ENCODE measurements at places on chromosomes 13 and 19.
A peak's percentile ranks its signal among the peaks of the same experiment; 100 is the strongest.

DNA sequence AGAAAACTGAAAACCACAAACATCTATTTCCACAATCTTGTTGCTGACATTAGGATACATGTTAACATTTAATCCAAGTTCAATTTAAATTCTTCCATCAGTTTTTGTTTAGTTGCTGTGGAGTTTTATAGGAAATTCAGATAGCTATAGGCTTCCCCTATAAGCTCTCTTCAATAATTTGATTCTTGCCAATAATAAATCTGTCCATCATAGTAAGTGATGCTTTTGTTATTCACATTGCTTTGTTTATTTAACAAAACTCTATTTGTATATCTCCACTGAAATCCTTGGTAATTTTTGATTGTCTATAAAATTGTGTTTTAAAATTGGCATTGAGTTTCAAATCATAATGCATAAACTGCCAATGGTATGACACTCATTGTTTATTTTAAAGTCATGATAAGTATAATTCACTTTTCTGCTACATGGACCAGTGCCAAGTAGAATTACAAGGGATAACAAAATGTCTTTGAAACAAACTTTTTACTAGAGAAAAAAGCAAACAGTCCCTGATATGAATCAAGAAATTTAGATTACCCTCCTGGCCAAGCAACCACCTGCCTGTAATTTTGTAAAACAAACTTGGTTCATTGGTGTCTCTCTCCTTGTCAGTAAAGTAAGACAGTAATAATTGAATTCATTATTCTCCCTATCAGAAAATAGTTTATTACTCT is 577.3 kb upstream of the GPC6 start:
- no peak for DNase-seq

- DNase-seq, result no peak
Measured at GRCh38 chr13:29918845-29919244, 68.4 kb upstream of the UBL3 start.

DNA sequence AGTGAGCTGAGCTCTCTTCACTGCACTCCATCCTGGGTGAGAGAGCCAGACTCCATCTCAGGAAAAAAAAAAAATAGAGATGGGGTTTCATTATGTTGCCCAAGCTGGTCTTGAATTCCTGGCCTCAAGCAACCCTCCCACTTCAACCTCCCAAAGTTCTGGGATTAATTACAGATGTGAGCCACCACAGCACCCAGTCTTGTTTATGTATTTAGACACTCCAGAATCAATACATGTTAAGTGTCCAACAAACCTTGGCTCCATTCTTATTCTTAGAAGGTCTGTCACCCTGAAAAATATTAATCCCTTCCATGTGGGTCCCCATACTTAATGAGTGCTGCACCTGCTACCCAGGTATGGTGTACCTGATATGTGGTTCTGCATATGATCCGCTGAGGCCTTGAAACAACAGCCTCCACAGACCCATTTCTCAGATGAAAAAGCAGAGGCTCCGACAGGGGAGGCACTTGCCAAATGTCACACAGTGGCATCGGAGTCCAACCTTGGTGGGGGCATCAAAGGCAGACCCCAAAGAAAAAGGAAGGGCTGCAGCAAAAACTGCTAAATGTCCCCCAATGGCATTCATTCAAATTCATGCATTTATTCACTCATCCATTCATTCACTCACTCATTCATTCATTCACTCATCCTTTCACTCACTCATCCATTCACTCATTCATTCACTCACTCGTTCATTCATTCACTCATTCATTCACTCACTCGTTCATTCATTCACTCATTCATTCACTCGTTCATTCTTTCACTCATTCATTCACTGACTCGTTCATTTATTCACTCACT is 16.7 kb downstream of the TICAM1 start:
- DNase-seq, result no peak

DNA sequence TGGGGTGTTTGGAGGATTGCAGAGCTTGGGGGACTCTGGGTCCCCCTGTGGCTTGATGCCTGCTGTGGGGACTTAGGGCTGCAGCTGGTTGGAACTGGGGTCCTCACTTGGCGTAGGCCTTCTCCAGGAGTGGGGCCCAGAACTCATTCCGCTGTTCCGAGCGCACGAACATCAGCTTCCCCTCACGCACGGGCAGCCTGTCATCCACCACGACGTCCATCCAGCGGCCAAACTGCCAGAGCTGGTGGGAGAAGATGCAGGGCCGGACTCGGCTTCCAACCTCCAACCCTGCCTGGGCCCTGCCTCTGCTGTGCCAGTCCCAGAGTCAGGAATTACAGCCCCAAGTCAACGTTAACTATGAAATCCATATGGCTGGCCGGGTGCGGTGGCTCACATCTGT is 2.6 kb downstream of the CAPN12 start:
- no peak for DNase-seq

DNA sequence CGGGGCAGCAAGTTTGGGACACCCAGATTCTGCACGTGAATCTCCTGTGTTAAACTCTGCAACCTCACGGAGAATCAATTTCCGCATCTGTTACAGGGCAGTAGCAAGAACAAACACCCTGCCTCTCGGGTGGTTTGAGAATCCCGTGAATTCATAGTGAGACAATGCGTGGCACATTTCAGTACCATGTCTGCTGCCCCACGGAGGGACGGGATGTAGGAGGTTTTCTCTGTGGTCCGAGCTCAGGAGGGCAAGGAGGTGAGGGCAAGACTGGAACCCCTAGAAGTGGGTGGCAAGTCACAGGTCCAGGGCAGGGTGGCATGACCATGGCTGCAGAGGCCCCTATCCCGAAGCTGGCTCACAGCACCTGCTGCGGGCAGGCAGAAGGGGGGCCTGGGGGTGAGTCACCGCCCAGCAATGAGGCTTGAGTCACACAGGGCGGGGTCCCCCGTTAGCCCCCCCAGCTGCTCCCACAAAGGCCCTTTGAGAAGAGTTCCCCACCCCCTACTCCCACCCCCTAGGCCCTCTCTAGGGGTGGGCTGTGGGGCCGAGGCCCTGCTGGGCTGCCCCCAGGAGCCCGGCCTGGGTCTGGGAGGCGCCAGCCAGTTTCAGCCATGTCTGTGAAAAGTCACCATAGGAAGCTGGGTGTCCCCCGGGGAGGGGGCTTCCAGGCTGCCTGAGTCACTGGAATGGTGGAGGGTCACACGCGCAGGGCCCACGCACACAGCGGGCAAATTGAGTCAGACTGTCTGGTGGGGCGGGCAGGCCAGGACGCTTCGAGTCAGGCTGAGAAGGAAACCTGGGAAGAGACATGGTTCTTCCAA is 25.8 kb upstream of the NANOS3 start:
- DNase-seq, result no peak

- no peak for DNase-seq
Measured at GRCh38 chr19:18435178-18435841, 2.6 kb downstream of the ISYNA1 start.

DNA sequence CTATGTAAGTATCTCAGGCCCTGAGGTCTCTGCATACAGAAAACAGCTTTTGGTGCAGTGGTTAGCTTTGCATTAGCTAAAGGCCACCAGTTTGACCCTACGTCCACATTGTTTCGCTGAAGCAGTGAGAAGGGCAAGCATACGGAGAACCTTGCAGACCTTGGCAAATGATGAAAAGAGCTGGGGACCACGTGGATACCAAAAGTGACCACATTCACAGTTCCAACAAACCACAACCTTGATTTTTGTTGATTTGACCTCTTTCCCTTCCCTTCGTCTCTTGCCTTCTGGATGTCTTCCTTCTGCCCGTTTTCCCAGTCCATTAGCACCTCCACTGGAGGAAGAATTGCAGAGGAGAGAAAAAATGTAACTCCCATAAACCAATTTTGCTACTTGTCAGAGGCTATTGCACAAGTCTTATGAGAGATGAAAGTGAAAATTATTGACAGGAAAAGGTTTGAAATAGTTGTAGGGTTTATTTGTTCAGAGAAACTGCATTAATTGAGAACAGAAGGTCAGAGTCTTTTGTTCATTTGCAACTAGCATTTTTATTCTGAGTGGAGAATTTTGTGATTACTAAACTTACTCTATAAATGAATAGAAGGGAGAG is 293.9 kb upstream of the HTR2A start:
- DNase-seq, result no peak

GRCh38 chr19:38023671-38024541 is 116.9 kb downstream of the SIPA1L3 start:
- no peak for DNase-seq

- no peak for DNase-seq
Measured at GRCh38 chr13:80408270-80408669, 67.3 kb upstream of the SPRY2 start.

GRCh38 chr13:105991622-105992277 is 543.7 kb downstream of the EFNB2 start:
- DNase-seq, result peak; percentile 80

GRCh38 chr19:32415669-32416068 is 10.1 kb downstream of the DPY19L3 start:
- DNase-seq, result no peak

GRCh38 chr13:58583966-58584365 is 952.4 kb downstream of the PCDH17 start:
- no peak for DNase-seq

DNA sequence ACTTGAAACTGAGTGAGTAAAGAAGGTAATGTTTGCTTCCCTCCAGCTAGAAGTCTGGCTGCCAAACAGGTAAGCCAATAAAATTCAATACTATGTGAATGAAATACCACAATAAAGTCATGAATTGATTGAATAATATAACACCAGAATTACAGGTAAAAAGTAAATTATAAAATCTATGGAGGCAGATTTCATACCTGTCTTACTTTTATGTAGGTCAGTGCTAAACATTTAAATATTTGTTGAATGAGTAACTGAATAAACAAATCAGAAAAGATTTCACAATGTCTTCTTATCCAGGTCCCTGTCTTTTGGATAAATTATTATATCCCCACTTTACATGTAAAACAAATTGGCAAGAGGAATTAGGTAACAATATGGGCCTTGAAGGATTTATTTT is 62.7 kb downstream of the MICU2 start:
- no peak for DNase-seq

- no peak for DNase-seq
Measured at GRCh38 chr13:33262997-33263396, 22.6 kb downstream of the STARD13 start.

- peak; percentile 42 for DNase-seq
Measured at GRCh38 chr13:112968910-112969691, at the start of gene MCF2L. Gene MCF2L (plus strand): TSS chr13:112969214. CDS start chr13:112969380, 166 bp downstream.

- DNase-seq, result no peak
Measured at GRCh38 chr13:47087841-47088240, 191.0 kb upstream of the HTR2A start.

DNA sequence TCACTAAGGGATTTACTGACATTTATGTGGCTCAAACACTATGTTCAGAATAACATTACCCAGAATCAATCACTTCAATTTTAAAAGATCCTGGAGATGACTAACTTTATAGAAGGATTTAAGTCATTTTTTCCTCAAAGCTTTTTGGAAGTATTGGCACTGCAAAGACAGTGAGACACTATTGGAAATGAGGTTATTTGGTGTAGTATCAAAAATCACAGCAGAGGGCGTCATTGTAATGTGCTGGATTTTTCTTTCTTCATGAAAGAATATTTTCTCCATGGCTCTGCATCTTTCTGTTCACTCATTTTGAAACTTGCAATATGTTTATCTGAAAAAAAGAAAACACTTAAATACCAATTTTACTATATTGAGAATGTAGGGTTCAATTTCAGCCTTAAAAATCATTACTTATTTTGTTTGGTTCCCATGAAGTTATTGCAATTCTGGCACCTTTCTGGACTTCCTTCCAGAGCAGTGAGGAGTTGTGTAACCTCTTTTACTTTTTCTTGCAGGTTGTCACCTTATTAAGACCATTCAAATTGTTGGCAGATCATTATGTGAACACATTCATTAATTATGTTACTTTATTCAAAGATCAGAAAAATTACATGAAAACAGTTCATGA is 3.7 kb upstream of the CSNK1A1L start:
- peak; percentile 58 for DNase-seq

- no peak for DNase-seq
Measured at GRCh38 chr19:1206864-1207450, 1.4 kb downstream of the STK11 start.

GRCh38 chr13:25169356-25169755 is 2.7 kb downstream of the AMER2 start:
- no peak for DNase-seq

DNA sequence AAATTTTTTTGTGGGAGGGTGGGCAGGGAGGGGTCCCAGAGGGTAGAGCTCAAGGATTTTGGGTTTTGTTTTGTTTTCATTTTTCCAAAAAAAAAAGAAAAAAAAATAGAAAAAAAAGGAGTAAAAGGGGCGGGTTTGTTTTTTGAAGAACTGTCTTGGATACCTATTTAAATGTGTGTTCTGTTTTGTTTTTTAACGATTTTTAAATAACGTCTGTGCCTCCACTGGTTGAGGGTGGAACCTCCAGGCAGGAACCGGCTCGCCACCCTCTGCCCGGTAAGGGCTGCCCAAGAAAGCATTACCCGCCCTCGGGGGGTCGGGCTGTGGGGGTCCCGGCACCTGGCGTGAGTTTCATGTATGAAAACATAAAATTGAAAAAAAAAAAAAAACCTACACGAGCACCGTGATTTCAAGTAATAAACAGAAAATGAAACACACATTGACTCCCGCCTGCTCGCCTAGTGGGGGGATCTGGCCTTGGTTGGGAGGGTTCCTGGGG is 10.4 kb downstream of the MIDN start:
- no peak for DNase-seq

DNA sequence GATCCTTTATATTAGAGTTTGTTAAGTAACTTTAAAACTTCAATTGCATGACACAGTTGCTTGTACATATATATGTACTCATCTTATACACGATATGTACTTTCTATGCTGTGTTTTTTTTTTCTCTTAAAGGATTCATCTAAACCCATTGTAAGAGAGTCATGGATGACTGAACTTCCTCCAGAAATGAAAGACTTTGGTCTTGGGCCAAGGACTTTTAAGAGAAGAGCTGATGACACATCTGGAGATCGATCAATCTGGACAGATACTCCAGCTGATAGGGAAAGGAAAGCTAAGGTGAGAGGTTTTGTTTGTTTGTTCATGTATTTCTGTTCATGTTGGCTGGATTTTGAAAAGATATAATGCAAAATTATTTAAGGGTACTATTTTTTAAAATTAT is 26.0 kb downstream of the GPALPP1 start:
- no peak for DNase-seq
